ENCODE measurements at places on chromosomes 3 and 15.

DNA sequence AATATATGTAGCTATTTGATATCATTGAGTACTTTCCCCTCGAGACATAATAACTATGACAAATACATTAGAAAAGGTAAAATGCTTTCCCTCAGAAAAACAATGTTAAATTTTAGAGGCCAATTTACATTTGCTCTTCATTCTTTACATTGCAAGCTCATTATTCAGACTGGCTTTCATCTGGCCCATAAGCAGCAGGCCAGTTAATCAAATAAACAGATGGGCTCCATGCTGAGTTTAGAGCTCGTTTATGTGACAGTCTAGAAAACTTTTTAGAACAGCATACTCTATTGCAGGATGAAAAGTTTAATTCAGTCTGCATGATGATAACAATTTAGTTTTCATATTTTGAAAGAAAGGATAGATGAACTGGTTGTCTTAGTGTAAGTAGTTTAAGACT, 150.6 kb downstream of the DUT start:
- no peak for DNase-seq

DNA sequence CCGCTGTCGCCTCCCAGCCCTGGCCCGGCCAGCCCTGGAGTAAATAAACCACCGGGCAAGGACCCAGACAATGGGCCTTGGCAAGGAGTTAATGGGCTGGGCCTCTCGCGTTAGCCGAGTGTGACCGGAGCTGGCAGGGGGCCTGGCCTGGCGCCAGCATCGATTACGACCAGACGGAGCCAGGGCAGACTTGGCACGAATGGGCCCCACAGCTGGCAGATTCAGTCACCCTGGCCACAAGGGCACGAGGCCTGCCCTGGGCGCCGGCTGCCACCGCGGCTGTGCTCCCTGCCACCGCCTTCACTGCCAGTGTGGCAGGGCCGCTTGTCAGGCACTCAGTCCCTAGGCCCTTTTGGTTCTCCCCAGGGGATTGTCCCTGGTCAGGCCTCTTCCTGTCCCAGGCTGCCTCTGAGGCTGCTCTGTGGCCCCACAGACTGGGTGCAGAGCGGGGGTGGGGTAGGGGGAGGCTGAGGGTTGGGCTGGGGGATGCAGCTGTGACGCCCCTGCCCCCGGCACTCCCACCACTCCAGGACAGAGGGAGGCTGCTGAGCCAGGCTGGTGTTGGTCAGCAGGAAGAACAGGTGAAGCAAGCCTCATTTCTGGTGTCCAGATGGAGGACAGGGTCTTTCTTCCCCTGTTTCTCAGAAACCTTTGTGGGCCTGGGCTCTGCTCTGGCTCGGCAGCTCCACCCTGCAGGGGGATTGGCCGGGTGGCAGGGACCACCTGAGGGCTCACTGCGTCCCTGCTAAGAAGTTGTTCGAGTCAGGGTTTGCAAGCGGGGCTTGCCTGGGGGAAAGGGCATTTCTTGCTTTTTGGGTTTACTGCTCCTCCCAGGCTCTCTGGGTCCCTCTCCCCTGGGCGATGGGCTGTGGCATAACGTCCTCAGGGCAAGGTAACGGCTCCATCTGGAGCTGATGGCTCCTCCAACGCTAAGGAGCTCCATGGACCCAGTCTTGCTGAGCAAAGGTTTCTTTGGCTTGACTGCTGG, 30.5 kb upstream of the SRP14 start:
- peak; percentile 95 for DNase-seq

GRCh38 chr3:157832588-157832987, 273.6 kb downstream of the SHOX2 start:
- no peak for DNase-seq

- DNase-seq: peak; percentile 59
These were observed 504.2 kb upstream of the PROK2 start for GRCh38 chr3:72288955-72289691.

DNA sequence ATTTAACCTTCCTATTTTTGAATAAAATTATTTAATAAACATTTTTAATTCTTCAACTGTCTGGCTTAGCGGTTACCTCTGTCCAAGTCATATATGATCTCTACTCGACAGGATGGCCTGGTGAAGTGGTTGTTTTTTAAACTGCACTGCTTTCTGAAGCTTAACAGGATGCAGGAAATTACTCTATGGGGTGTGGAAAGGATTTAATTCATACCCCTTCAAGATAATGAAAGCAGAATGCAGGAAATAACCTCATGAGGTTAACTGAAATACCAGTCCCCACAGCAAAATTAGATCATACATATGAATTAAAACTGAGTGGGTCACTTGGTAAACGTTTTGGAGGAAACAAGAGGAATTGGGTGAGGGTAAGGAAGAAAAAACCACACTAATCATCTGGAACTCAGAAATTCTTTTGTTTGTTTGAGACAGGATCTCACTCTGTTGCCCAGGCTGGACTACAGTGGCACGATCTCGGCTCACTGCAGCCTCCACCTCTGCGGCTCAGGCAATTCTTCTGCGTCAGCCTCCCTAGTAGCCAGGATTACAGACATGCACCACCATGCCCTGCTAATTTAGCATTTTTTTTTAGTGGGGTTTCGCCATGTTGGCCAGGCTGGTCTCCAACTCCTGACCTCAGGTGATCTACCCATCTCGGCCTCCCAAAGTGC, 50.1 kb downstream of the LYSMD4 start:
- DNase-seq: peak; percentile 20

DNA sequence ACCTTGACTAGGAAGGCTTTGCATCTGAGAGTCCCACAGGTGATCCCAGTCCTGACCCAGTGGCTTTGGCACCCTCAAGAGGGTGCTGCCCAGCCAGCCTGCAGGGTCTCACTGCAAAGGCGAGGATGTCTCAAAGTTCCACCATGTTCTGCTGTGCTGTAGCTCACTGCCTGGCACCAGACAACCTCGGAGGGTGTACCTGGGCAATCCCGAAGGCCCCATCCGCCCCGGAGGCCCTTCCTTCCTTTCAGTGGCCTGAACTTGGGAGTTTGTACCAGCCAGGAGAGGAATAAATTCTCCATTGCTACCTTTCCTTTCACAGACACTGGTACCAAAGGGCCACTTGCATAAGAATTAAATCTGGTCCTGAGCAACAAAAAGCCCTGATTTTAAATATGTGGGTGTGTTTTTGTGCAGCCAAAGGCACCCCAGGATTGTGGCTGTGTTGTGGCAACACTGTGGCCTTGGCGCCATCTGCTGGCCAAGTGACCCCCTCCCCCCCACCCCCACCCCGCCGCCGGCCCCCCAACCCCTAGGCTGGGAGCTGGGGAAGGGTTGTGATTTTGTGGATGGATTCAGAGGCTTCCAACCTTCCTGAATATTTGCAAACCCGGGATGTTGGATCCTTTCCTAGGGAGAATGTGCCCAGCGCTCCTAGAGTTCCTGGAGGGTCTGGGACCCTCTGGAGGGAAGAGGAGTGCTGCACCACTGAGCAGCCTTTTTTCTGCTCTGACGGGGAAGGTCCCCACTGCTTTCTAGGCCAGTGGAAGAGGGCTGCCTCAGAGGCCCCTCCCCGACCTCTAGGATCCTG, 9.7 kb upstream of the PTPN23 start:
- peak; percentile 11 for DNase-seq

GRCh38 chr3:21517184-21517583, 233.8 kb downstream of the ZNF385D start:
- no peak for DNase-seq

- no peak for DNase-seq
These were observed 216.0 kb downstream of the TLE3 start for GRCh38 chr15:69881766-69882165.

DNA sequence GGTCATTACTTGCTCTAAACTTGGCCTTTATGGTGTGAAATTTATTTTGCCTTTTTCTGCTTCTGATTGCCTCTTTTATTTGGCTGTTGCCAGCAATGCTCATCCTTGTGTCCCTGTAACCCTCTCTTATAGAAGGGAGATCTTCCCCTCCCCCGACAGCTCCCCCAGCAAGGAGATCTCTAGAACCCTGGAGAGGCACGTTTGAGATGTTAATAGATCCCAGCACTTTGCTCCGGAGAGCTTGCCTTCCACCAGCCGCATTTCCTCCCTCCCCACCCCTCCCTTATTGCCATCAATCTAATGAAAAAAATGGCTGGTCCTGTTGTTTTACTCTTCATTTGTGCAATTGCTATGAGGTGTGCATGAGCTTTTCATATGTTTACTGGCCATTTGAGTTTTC, 18.2 kb downstream of the TRIM71 start:
- no peak for DNase-seq
